Sciatic nerve (tissue), 2 donors: ENCODE measurements at places on chromosomes 1 and 21.

GRCh38 chr1:151831605-151832004 is at the start of gene RORC:
RORC (minus strand) TSS chr1:151831802; CDS start chr1:151831764, 38 bp downstream.
- DNase-seq: no peak

- peak; percentile 84 for DNase-seq
Observed at GRCh38 chr1:180252638-180253536, 22.8 kb downstream of the LHX4 start.

DNA sequence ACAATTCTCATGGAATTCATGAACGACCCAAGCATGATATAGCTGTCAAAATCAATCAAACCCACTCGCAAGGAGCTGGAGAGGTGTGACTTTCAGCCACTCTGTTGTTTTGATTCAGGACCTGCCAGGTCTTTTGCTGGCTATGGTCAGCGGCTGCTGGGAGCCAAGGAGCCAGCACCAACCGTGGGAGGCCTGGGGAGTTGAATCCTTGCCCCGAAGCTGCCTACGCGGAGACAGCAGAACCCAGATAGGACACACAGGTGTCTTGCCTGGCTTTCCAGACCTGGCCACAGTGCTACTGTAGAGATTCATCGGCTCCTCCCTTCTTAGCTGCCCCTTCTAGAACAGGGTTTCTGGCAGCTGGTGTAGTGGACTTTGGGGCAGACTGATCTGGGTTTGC is 42.7 kb downstream of the ZSCAN20 start:
- no peak for DNase-seq

DNA sequence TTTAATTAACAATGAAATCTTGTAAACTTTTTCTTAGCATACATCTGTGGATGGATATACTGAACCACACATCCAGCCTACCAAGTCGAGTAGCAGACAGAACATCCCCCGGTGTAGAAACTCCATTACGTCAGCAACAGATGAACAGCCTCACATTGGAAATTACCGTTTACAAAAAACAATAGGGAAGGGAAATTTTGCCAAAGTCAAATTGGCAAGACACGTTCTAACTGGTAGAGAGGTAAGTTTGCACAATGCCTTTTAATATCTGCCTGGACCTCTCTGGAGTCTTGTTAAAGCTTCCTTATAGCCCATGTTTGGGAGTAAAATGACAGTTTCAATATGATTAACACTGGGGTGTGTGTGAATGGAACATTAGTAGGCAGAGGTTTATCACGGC is 51.4 kb downstream of the MARK1 start:
- DNase-seq: no peak

DNA sequence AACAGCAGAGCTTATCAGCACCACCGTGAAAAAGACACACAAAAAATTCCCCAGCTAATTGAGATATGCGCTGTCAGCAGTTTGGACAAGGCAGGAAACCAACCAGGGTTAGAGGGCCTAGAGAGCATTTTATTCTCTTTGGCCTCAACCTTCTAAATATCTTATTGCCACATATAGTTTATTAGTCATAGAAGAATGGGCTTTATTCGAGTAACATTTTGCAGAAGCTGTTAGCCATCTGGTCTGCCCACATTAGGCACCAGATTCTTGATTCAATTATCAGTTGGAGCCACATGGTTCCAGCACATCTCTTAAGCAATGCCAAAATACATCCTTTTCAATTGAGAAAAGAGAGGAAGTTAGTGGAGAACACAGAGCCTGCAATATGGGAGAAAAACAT is 109.9 kb upstream of the CXADR start:
- no peak for DNase-seq

DNA sequence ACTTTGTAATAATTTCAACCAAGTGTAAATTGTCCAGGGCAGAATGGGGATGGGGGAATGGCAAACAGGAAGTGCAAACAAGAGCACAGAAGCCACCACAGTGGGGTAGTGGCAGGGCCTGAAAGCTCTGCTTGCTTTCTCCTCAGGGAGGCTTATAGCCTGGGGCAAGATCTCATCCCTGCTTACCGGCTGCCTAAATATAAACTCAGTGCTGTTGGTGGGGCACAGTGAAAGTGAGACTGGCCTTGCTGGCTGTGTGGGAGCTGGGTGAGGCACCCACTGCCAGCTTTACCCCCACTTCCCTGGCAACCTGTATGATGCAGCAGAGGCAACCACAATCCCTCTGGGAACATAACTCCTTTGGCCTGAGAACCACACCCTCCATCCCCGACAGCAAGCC is 15.2 kb downstream of the STYXL2 start:
- DNase-seq: no peak
